NCI-H1105 (cell line): ENCODE measurements at places on chromosomes 11 and 22.

- DNase-seq, result peak; percentile 66
These were observed 97.4 kb upstream of the SLC6A5 start for GRCh38 chr11:20501971-20502370.

DNA sequence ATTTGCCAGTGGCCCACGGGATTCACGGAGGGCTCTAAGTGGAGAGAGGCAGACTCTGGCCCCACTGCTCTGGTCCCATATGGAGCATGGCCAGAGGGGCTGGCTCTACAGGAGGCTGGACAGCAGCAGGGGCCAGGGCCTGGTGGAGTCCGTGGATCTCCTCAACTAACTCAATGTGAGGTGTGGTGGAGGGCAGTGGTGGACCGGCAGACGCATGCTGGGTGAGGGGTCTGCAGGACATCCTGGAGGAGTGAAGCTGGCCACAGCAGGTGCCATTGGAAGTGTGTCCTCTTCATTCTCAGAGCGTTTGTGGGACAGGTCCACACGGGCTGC is 15.6 kb downstream of the IGF2 start:
- no peak for DNase-seq

GRCh38 chr11:96095884-96096303 is 172.0 kb upstream of the MTMR2 start:
- DNase-seq, result no peak

- no peak for DNase-seq
These were observed 21.5 kb upstream of the GSTP1 start for GRCh38 chr11:67561971-67562619.

DNA sequence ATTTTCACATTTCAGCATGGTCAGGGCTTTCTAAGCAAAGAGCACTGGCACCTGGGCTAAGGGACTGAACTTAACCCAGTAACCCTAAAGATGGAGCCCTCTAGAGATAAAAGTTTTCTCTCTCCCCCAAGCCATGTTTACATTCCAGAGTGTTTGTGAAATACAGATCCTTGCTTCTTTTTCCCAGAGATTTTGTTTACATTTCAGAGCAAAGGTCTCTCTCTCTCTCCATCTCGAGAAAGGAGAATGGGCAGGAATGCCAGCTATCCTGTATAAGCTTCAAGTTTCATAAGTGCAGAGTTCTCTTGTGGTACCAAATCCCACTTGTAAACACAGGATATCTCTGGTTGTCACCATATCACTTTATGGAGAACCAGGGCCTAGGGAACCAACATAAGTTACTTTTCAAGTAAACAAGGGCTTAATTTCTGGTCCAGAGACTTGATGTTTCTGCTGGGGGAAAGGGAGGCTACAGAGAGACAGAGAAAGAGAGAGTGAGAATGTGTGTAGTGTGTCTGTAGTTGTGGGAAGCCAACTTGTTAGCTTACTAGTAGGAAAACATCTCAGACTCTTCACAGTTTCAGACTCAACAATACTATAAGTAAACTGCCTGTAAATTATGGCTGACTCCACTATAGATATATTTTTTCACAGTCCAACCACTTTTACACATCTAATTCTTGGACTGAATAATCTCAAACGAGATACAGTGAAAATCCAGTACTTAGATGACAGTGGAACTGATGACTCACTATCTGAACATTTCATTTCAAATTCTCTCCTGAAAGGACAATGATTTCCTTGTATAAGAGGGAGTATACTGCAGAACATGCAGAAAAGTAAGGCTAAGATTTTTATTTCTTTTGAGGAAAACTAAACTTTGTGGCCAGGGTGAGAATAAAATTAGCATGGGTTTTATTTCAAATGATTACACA is 76.2 kb downstream of the ARHGAP32 start:
- DNase-seq, result no peak

GRCh38 chr22:27993201-27993635 is 74.2 kb upstream of the PITPNB start:
- no peak for DNase-seq

DNA sequence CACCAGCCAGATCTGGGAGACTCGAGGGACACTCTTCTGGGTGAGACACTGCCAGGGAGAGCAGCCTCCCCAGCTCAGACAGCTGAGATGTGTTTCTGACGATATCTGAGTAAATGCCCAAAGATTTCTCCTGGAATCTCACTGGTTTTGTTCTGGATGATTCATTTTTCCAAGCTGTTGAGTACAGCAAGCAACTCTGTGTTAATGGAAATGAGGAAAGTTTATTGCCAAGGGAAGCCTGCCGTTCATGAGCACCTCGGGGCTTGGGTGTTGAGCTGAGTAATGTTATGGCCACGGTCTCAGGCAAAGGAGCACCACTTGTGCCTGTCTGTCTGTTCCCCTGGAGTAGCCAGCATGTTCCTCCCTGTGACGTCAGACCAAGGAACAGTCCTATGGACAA is 1132.4 kb downstream of the BRD1 start:
- DNase-seq, result no peak

DNA sequence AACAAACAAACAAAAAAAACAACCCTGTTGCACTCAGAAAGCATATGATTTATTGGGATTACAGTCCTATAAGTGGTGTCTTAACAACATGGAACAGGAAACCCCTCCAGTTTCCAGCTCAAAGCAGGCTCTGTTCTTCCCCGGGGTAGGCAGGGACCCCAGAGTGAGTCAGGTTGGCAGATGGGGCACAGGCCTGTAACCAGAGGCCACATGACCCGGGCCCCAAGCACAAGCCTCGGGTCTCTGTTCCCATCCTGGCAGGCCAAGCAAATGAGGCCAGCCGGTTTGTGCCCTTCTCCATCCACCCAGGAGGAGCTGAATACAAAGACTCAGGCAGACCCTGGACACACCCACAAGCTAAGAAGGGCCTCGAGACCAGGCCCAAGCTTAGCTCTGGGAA is 75.8 kb downstream of the NAT10 start:
- DNase-seq, result no peak

- DNase-seq, result no peak
These were observed 400.5 kb downstream of the TENM4 start for GRCh38 chr11:79040348-79040747.

GRCh38 chr11:25562417-25562816 is 769.5 kb upstream of the ANO3 start:
- no peak for DNase-seq

DNA sequence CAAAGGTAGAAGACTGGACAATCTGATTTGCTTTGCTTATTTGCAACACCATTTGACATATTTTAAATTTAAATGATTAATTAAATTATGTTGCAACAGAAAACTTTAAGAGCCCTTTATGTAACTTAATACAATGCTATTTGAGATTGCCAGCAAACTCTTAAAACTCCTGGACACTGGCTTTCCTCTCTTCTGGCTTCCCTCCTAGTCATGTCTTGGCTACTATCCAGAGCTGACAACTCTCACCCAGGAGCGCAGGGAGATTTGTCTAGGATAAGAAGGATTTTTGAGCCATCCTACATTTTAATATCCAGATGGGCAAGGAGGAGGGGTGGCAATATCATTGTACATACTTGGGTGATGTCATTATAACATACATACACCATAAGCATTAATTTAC is 134.3 kb downstream of the ELP4 start:
- DNase-seq, result peak; percentile 3

- no peak for DNase-seq
These were observed 32.0 kb upstream of the LRRC32 start for GRCh38 chr11:76702336-76703128.
